Stimulated activated CD4-positive, alpha-beta T cell treated with anti-CD3 and anti-CD28 coated beads, Interleukin-1b, Interleukin-23, amount 100 ng/mL, for 4 hours (primary cell): ENCODE measurements at places on chromosomes 2 and 18.

- DNase-seq = no peak
Measured at GRCh38 chr2:10947446-10948187, 35.9 kb downstream of the KCNF1 start.

GRCh38 chr18:79921984-79922965 lies 29.2 kb downstream of the SLC66A2 start:
- DNase-seq = no peak

DNA sequence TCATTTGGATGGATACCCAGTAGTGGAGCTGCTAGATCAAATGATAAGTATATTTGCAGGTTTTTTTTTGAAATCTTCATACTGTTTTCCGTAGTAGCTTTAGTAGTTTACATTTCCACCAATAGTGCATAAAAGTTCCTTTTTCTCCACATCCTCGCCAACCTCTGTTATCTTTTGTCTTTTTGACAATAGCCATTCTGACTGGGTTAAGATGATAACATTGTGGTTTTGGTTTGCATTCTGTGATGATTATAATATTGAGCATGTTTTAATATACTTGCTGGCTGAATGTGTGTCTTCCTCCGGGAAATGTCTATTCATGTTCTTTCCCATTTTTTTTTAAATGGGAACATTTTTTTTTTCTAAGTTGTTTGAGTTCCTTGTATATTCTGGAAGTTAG lies 260.0 kb downstream of the GULP1 start:
- DNase-seq = no peak

DNA sequence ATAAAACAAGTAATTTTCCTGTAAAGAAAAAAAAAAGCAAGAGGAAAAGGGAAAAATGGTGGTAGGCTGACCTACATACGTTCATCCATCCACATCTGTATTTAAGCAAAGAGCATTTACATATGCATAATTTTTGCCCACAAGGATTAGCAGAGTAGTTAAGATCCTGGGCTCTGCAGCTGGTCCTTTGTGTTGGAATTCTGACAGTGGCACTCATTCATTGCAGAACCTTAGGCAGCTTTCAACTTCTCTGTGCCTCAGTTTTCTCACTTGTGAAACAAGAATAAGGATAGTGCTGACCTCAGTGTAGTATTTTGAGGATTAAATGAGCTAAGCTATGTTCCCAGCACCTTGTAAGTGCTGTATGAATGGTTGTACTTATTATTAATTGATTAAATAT lies 211.3 kb downstream of the ARL4C start:
- no peak for DNase-seq

DNA sequence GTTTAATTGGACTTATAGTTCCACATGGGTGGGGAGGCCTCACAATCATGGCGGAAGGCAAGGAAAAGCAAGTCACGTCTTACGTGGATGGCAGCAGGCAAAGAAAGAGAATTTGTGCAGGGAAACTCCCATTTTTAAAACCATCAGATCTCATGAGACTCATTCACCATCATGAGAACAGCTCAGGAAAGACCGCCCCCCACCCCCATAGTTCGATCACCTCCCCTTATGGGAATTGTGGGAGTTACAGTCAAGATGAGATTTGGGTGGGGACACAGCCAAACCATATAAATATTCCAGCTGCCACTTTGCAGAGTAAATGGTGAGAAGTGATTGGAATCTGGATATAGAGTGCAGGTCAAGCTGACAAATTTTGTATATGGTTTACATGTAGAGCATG lies 187.4 kb downstream of the ARL4C start:
- DNase-seq = no peak

DNA sequence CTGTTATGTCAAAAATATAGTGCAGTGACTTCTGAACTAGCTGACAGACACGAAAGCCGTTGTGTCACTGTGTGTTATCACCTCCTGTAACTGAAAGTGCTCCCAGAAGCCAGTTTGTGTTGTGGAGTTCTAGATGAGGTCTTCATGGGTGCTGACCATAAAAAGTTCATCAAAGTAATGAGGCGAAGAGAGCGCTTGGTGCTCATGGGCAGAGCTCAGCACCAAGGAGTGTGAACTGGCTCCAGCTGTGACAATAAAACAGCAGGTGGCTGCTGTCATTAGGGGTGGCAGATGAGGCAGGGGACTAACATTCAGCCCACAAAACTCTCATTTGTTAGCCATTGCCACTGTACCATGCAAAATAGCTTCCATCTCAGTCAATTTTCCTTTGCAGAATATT lies 151.1 kb downstream of the ZNF407 start:
- DNase-seq = no peak

GRCh38 chr2:66239655-66240054 lies 195.3 kb upstream of the MEIS1 start:
- DNase-seq = no peak

GRCh38 chr18:54776282-54776977 lies 51.8 kb upstream of the RAB27B start:
- no peak for DNase-seq

GRCh38 chr2:86072271-86072858 lies 33.3 kb downstream of the POLR1A start:
- no peak for DNase-seq

- DNase-seq = no peak
Measured at GRCh38 chr18:67301592-67301991, 214.9 kb downstream of the DSEL start.

- DNase-seq = no peak
Measured at GRCh38 chr2:191604154-191604553, 73.8 kb upstream of the NABP1 start.

- DNase-seq = no peak
Measured at GRCh38 chr2:60472041-60472440, 81.4 kb downstream of the BCL11A start.

DNA sequence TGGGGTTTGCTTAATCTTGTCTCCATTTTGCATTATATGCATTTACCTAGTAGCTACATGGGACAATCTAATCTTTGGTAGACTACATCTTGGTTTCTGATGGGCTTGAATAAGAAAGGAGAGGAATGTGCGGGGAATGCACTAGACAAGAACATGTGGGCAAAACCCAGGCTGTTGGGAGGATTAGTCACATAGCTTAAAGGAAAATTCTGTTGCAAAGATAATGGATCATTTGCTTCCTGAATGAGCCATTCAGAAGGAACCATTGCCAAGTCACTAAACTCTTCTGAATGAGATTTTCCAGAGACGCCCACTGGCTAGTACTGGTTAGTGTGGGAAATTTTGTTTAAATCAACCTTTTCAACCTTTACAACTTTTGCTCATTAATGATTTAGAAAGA lies 84.8 kb downstream of the OSBPL6 start:
- DNase-seq = no peak

GRCh38 chr2:152555048-152555447 lies 162.2 kb downstream of the PRPF40A start:
- no peak for DNase-seq

DNA sequence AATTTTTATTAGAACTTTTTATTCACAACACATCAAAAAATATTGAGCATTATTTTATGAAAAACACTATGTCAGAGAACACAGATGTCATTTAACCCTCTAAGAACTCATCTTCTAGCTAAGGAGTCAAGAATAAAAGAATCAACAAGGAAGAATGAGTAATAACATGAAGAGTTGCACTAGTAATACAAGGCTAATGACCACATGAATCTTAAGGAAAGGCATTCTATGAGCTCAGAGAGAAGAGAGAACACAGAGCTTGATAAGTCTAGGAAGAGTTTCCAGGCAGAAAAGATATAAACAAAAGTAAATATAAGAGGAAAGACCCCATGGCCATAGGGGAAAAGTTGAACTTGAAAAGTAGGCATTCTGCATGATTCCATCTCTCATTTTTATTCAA lies 166.5 kb downstream of the MAIP1 start:
- DNase-seq = no peak

GRCh38 chr2:118084491-118085089 lies 3.7 kb upstream of the INSIG2 start:
- DNase-seq = no peak

GRCh38 chr2:2881499-2881898 lies 496.1 kb downstream of the EIPR1 start:
- no peak for DNase-seq

DNA sequence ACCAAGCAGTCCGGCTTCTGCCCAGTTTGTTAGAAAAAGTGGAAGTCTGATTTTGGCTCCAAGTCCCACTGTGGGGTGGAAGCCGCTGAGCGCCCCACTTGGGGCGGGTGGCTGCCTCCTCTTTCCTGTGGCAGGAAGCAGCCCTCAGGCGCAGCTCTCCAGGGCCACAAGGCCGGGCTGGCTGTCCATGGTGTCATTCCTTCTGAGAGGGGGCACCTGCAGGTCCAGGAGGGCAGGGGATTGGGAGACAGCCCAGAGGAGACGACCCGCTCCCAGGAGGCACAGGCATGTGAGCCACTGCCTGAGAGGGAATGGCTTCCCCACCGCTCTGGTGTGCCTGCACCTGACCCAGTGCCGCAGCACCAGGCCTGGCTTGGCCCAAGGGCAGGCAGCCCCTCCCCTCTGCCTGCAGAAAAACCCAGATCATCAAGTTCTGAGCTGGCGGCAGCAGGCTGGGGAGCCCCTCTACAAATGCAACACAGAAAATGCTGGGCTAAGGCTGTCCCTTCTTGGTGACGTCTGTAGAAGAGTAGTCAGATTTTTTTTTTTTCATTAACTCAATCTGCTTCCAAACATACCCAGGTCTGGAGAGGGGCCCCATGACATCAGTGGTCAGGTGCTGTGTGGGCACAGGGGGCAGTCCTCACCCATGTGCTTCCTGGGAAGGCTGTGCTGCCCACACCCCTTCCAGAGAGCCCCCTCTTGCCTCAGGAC lies 38.4 kb downstream of the HS6ST1 start:
- DNase-seq = no peak

GRCh38 chr18:75586130-75586889 lies 158.8 kb upstream of the SMIM21 start:
- no peak for DNase-seq

DNA sequence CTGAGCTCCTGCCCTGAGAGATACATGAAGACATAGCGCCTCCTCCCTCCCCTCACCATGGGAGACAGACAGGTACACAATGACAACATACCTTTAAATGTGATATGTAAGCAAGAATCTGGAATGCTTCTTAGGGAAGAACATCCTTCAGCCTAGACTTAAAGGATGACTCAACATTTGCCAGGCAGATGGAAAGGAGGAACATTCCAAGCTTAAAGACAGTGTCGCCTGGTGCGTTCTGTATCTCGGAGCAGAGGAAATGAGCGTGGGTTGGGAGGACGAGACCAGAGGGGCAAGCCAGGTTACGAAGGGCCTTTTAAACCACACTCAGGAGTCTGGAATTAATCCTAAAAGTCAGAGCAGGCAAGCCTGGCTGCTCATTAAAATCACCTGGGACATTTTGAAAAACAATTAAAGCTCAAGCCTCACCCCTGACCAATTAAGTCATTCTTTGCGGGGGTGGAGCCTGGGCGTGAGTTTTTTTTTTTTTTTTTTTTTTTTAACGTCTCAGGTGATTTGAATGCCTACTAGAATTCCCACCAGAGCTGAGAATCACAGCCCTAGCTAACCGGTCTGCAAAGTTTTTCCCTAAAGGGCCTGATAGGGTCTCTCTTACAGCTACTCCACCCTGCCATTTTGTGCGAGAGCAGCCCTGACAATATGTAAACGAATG lies 131.2 kb upstream of the SEC11C start:
- no peak for DNase-seq

GRCh38 chr2:185477452-185477851 lies 261.2 kb upstream of the FSIP2 start:
- DNase-seq = no peak

GRCh38 chr18:26511339-26512071 lies 36.8 kb downstream of the KCTD1 start:
- no peak for DNase-seq

DNA sequence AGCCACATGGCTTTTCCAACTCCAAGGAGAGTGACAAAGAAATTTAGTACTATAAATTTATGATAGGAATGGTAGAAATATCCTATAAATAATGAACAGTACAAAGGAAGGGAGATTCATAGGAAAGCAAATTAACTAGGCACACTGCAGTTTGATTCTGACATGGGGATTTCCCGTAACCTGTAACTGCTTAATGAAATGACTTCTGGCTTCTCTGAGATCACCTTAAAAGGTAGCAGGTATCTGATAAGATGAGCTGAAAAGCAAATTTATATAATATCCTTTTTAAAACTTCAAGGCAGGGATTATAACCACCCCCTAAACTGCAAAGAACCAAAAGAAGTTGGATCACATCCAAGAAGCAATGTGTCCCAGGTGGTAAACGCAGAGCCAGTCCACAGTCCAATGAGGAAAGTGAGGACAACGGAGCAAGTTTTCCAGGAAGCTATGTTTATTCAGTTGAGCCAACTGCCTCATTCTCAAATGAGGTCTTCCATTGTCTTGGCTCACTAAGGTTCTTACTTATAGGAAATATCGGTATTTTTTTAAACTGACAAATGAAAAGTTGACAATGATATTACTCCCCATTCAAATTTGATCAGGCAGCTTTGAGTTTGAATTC lies 43.0 kb downstream of the WIPF1 start:
- no peak for DNase-seq

DNA sequence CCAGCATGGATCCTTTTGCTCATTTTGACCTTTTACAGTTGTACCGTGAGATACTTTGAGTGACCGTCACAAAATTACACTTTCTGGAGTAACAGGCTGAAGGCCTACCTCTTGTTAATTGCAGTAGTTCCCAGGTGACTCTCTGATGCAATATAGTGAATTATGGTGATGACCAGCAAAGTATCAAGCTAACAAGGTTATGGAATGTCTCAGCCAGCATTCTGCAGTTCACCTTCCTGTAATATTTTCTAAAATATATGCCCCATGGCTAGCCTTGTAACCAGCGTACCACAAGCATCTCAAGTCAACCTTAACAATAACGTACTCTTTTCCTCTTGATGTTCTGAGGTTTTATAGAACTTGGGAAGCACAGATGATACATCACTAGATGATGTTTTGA lies 234.7 kb downstream of the LTBP1 start:
- no peak for DNase-seq

GRCh38 chr2:225137971-225138370 lies 95.7 kb upstream of the DOCK10 start:
- no peak for DNase-seq

DNA sequence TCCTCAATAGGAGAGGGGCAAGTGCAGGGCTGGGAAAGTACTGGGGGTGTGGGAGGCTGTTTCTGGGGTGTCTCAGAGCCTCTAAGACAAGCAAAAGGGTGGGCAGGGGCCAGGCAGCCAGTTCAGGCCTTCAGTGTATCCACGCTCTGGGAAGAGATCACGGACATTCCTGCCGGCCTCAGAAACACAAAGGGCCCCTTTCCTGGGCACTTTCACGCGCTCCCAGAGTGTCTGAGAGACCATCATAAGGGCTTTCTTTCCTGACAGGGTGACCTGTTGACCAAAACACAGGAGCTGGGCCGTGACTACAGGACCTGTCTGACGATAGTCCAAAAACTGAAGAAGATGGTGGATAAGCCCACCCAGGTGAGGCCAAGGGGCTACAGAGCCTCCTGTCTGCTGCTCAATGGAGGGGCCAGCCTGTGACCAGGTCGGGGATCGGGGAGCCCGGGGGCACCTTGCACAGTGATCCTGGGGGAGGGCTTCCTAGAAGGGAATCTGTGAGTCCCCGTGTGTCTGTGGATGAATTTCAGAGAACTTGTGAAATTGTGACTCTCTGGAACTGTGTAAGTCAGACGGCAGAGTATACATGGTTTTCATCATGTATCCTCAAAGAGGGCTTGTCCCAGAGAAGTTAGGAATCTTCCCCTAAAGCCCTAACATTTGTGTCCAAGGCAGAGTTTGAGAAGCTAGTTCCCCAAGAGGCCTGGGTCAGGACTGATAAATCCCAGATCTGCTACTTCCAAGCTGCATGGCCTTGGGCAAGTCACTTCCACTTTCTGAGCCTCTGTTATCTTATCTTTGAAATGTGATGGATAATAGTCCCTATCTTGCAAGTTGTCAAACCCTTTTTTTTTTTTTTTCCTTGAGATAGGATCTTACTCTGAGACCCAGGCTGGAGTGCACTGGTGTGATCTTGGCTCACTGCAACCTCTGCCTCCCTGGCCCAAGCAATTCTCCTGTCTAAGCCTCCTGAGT lies 1.8 kb downstream of the GNLY start:
- no peak for DNase-seq
